Left renal pelvis (tissue), 4 donors: ENCODE measurements at places on chromosomes 4 and X.
A peak's percentile ranks its signal among the peaks of the same experiment; 100 is the strongest.

DNA sequence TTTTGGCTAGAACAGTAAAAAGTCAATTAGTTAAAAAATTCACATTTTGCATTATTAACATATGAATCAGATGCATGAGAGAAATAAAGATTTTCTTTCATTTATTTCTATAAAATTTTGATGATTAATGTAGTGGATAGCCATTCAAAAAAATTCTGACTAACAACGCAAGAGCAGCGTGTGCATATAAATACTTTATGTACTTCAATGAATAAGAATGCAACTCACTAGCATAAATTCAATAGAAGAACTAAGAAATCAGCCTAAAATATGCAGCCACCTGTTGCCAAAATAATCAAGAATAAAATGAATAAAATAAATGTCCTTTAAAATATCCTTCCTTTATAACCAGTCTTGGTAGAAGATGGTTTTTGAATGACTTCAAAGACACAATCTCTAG is 471.9 kb downstream of the PDGFC start:
- no peak for DNase-seq

DNA sequence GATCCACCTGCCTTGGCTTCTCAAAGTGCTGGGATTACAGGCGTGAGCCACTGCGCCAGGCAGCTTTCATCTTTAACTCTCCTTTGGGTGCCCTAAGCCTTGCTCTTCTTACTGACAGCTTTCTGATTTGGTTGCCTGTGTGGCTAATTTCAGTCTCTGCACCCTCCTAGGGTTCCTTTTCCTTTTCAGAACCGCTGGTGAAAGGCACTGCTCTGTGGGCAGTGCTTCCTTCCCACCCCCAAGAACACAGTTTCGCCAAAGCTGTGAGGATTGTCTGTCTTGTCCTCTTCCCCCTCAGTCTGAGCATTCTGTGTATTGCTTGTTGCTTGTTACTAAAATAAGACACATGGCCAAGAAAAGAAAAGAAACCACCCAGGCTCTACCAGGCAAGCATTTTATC is 101.4 kb upstream of the FRMPD3 start:
- DNase-seq = no peak

DNA sequence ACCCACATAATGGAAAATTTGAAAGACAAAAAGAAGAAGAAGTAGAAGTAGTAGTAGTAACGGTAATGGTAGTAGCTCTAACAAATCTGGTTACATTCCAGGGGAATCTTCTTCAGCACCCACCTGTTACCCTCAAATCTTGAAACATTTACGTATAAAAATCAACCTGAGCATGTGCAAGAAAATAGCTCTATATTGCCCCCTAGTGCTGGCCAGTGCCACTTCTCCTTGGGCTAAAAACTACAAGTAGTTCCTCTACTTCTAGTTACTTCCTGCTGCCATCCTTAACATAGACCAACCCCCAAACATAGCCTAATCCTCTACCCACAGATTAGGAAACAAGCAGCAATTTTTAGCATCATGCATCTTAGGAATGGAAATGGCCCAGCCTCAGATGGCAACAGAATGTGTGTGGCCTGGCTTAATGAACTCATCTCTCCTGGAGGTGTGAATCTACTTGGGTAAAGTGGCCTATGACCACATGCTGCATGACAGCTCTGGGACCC is 3.1 kb downstream of the PDGFC start:
- DNase-seq = peak; percentile 72

DNA sequence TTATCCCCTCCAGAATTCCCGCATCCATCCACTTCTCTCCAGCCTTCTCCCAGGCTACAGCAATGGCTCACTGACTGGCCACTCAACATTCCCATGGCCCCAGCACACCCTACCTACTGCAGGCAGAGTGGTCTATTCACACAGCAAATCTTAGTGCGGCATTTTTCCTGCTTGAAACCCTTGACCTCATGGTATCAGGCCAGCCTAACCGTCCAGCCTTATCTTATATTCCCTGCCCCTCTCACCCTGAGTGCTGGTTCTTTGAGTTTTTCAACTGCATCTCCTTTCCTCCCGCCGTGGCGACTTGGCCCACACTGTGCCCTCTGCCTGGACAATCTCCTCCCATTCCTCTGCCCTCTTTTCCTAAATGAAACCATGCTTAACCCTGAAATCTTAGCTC is 10.0 kb upstream of the S100G start:
- DNase-seq = no peak

- no peak for DNase-seq
These were observed 97.4 kb upstream of the LRPAP1 start for GRCh38 chr4:3629665-3630064.

DNA sequence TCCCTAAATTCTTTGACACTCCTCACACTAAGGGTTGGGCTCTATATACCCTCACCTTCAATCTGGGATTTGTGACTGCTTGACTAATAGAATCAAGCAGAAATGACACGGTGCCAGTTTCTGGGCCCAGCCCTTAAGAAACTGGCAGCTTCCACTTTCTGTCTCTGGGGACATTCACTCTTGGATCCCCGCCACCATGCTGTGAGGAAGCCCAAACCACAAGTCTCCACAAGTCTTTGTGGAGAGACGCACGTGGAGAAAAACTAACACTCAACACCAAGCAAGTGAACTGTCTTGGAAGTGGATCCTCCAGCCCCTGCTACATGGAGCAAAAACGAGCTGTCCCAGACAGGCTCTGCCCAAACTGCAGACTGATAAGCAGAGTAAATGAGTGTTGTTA is 1.1 kb upstream of the EDNRA start:
- no peak for DNase-seq

GRCh38 chrX:154546354-154547244 is at the start of gene G6PD:
Gene G6PD (minus strand): TSS chrX:154546846. CDS start chrX:154546155, 691 bp downstream.
- no peak for DNase-seq

GRCh38 chr4:156710365-156711192 is 261.0 kb downstream of the PDGFC start:
- DNase-seq = no peak

- no peak for DNase-seq
These were observed 93.4 kb upstream of the MCF2 start for GRCh38 chrX:139801397-139801813.

GRCh38 chr4:145866991-145867390 is 71.6 kb downstream of the ZNF827 start:
- no peak for DNase-seq
